GF-D8 (cell line): ENCODE measurements at places on chromosomes 3 and 15.

GRCh38 chr3:132265488-132265887 lies 51.7 kb upstream of the ACP3 start:
- DNase-seq, result no peak

DNA sequence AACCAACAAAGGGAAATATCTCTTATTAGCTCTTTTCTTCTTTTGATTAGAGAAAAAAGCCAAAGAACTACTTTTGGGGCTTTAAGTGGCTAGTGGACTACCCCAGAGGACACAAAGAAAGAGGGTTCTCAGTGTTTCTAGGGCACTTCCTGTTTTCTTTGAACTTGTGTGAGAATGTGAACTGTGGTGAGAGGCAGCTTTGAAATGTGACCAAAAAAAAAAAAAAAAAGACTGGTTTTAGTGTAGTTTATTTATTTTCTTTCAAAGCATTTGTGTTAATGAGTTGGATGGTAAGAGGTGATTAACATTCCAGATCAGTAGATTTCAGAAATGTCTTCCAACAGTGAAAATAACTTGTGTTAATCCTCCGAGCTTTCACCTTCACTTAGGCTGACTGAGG lies 32.4 kb downstream of the SELENOT start:
- peak; percentile 27 for DNase-seq

DNA sequence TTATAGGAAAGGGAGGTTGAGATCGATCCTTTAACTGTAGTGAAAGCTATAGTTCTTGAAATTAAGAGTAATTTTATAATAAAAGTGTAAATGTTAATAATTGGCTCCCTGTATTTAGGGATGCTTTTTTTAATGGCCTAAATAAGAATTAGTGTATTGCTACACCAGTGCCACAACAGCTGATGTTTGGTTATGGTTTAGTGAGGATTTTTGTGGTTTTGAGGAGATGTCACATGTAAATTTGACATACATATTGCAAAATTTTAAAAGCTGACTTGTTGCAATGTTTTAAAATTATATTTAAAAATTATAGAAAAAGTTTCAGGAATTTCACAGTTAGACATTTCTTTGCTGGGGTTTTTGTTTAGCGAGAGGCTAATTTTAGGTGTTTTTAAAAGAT lies 3.9 kb downstream of the TSC22D2 start:
- DNase-seq, result no peak

GRCh38 chr3:45280232-45280631 lies 54.1 kb upstream of the TMEM158 start:
- DNase-seq, result no peak

DNA sequence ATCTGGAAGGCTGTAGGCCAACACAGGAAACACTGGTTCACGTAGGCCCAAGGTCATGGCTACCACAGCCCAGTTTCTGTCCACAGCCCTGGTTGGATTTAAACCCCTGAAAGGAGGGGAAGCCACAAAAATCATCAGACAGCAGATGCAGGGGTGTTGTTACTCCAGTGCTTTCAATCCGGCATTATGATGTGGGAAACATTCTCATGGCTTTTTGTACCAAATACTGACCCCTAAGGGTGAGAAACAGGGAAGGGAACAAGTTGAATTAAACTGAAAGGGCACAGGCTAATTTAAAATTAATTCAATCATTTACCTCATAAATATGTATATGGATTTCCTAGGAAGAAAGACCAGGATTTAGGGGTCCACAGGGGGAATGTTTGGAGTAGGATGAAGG lies 375.6 kb downstream of the CTNNB1 start:
- no peak for DNase-seq

DNA sequence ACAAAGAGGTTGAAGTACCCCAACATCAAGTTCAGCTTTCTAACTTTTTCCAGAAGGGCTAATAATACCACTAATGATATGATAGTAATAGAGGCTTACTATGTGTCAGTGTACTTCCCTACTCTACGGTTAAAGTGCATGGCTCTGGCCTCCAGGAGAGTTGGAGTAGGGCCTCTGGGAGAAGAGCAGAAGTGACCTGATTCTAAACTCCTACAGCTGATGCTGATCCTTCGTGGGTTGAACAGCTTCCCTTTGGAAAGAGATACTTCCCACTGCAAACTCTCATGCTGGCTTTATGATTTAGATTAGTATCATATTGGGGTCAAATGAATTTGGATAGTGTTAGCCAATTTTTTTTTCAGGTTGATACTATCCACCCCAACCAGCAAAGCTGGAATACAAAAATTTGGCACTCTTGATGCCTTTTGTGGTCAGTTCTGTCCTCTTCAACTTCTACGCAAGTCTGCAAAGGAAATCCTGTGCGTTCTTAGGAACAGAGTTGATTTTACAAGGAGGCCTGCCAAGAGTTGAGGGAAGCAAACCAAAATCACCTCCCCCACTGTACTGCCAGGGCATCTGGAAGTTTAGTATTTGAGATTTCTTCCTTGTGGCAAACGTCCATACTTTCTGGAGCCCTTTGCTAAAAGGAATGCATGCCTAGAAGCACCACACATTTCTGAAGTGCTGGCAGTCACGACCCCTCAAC lies 17.8 kb downstream of the TMEM212 start:
- DNase-seq, result peak; percentile 16

DNA sequence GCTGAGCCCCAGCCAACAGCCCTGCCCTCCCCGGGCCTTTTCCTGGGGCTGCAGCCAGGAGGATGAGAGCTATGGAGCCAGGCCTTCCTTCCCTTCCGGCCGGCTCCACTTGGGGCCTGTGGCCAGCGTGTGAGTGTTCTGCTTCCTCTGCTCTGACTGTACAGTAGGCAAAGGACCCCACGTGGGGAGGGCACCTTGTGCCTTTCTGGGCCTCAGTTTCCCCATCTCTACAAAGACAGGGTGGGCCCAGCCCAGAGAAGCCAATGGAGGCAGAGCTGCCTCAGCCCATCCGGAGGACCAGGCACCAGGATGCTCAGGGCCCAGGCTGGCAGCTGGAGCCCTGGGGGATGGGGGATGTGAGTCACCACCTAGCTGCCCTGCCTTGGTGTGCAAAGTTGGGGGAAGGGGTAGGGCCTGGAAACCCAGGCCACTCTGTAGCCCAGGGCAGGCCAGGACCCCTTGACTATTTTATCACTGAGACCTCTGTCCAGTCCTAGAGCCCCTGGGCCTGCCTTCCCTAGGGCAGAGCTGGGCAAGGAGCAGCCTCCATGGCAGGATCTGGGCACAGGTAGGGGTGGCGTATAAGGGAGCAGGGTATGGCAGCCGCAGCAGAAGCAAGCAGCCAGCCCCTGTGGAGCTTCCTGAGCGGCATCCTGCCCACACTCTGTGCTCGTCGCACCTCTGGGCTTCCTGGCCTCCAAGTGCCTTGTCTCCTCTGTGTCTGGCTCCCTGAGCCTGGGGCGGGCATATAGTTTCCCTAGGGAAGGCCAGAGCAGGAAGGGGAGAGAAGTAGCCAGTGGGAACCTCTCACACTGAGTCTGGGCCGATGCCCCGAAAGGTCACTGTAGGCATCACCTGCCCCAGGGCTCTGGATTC lies 1.8 kb downstream of the PSTPIP1 start:
- no peak for DNase-seq

DNA sequence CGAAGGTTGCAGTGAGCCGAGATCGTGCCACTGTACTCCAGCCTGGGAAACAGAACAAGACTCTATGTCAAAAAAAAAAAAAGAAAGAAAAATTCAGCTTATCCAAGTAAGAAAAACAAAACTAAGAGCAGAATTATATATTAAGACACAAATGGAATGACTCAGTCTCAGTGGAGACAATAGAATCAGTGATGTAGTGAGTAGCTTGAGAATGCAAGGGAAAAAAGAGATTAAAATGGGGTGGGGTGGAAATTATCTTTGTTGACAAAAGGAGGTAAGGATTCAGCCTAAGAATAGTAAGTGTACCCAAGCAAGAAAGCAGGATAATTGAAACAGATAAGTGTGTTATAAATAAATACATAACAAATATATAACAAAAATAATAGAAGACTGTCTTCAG lies 70.7 kb downstream of the BLM start:
- DNase-seq, result no peak

DNA sequence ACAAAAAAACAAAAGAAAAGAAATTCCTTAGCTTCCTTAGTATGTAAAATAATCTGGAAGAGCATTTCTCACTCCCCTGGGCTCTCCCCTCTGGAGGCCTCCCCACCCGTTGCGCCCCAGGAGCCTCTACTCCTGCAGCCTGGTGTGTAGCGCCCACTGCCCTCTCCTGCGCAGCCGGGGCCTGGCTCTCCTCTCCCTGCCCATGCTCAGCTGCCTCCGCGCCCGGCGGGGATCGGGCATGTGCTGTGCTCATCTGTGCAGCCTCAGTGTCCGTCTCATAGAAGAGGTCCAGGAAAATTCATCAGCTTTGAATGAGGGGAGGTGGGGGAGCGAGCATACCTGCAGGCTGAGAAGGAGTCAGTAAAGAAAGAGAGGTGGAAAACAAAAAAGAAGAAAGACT lies 203.9 kb downstream of the ATP10A start:
- no peak for DNase-seq

DNA sequence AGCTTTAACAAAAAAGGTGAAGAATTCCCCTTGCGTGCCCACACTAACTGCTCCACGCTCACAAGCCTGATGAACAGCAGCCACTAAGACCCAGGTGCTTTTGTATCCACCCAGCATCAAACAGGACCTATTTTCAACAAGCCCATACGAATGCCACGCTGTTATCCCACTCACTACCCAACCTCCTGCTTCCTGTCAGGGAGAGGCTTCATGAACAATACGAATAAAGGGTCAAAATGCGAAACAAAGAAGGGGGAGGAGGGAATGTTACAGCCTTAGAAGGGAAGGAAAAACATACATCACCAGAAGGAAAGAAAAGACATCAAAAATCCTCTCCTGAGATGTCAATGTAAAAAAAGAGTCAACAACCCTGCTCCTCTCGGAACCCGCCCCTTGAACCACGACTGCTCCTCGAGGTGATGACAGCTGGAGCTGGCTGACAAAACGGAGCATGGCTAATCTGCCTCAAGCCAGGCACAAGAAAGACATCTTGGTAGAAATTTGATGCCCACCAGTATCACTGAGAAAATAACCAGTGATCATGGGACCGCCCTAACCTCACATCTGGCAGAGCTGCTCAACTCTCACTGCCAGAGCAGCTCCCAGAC lies 9.7 kb downstream of the ERC2 start:
- no peak for DNase-seq

GRCh38 chr3:150740733-150741496 lies 22.1 kb downstream of the SIAH2 start:
- no peak for DNase-seq

DNA sequence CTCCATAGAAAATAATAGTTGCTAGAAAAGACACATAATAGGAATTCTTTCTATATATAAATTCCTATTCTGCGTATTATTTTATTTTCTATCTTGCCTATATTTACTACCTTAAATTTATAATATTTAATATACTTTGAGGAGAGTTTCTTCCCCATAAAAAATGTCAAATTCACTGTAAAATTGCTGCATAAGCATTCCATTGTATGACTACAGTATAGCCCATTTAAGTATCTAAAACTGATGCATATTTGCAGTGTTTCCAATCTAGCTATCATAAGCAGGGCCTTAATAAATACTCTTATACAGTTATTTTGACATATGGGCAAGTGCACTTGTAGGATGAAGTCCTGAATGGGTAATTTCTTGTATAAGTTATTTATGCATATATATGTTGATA lies 1088.6 kb upstream of the EPHA6 start:
- no peak for DNase-seq

GRCh38 chr3:186471771-186472170 lies 72.4 kb downstream of the CRYGS start:
- DNase-seq, result no peak

DNA sequence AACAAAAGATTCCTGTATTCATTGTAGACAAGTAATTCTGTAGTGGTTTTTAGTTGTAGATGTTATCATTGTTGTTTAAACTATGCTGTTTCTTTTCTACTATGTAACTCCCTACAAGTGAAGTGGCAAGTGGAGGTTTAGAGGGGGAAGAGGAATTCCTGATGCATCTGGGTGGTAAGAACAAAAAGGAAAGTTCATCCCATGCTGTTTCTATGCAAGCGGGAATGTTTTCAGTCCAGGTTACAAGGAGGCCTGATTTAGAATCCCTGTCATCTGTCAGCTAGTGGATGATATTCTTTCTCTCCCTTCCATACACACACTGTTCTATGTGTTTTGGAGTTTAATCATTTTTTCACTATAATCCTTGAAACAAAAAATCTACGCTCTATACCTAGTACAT lies 67.4 kb downstream of the IMPG2 start:
- DNase-seq, result no peak

DNA sequence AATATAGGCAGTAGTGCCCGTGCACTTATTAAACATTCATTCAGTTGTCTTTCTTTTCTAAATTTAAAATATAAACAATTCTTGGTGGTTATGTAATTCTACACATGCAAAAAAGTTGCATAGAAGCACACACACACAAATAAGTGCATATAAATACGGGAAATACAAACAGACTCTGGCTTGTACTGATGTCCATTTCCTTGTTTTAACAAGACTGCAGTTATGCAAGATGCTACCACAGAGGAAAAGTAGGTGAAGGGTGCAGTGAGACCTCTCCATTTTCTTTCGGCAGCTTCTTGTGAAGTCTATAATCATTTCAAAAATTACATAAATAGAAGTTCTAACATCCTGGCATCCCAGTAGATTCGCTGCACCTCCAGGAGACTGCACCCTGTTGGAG lies 130.6 kb upstream of the BCL6 start:
- no peak for DNase-seq

DNA sequence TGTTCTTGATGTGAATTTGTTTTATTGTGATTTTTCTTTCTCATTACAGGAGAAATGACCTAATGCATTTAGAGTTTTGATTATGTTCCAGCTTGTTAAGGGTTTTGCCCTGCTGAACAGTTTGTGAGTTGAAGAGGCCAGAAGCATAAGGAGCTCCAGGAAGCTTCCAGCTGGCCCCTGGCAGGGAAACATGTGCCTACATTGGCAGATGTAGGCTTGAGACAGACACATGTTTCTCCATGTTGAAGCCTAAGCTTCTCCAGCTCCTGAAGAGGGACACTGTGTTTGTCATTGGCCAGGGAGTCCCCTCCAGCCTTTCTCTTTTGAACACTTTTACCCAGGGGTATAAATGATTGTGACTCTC lies 88.4 kb downstream of the ASB7 start:
- no peak for DNase-seq

DNA sequence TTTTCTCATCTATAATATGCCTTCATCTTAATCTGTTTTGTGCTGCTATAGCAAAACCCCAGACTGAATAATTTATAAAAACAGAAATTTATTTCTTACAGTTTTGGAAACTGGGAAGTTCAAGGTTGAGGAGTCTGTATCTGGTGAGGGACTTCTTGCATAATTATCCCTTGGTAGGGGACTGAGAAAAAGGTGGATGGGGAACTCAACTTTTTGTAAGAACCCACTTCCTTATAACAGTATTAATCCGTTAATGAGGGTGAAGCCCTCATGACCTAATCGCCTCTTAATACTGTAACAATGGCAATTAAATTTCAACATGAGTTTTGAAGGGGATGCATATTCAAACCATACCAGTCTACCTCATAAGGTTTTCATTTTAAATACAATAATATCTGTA lies 17.4 kb upstream of the MYH15 start:
- DNase-seq, result no peak

GRCh38 chr3:58250093-58250707 lies 12.6 kb downstream of the ABHD6 start:
- no peak for DNase-seq

GRCh38 chr3:143973259-143974021 lies 1.8 kb downstream of the DIPK2A start:
- DNase-seq, result peak; percentile 72

- no peak for DNase-seq
Measured at GRCh38 chr15:38545179-38545578, 19.4 kb downstream of the RASGRP1 start.

GRCh38 chr3:117524890-117525289 lies 815.3 kb downstream of the TUSC7 start:
- no peak for DNase-seq

GRCh38 chr15:63258658-63259057 lies 18.7 kb upstream of the APH1B start:
- no peak for DNase-seq
